Pulmonary artery endothelial cell (primary cell): ENCODE measurements at places on chromosomes 5 and 9. TPM values are rescaled to one million over a fixed set of nuclear protein-coding genes. Genes with fewer than 3 reads are reported as not detected.

DNA sequence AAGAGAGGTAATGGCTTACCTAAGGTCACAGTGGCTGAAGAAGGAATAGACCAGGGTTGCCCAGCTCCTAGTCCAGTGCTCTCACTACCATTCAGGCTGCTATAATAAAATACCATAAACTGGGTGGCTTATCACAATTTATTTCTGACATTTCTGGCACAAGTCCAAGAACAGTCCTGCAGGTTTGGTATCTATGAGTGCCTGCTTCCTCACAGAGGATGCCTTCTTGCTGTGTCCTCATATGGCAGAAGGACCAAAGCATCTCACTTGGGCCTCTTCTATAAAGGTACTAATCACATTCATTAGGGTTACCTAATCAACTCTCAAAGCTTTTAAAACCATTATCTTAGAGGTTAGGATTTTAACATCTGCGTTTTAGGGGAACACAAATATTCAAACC lies 17.2 kb downstream of the STARD4 start:
- DNase-seq: no peak

DNA sequence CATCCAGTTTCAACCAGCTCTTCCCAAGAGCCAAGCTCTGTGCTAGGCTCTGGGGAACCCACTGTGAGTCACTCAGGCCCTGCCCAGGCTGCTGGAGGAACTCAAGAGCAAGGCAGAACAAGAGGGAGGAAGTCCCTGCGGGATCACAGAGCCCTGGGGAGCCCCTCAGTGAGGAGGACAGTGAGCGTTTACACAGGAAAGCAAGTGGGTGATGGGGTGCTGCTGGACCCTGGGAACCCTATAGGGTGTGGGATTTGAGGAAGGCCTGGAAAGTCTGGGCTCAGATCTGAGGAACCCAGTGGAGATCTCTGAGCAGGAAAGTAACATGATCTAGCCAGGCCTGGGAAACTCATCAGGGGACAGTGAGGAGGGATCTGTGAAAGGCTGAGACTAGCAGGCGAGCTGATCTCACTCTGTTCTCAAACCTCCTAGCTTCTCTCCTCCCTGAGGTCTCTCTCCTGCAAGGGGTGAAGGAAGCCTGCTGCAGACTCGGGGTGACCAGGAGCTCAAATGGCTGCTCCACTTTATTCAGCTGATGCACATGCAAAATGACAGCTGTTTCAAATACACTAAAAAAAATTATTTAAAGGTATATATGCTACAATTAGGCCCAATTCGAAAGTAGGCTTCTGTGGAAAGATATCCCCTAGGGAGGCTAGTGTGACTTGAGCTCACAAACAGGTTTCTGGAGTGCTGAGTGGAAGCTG lies 70.0 kb downstream of the SHB start:
- DNase-seq: no peak

GRCh38 chr5:124420952-124421351 lies 325.5 kb downstream of the ZNF608 start:
- no peak for DNase-seq

The WHRN gene
- total RNA-seq: 0.14 and 0.20 TPM in 2 replicates

DNA sequence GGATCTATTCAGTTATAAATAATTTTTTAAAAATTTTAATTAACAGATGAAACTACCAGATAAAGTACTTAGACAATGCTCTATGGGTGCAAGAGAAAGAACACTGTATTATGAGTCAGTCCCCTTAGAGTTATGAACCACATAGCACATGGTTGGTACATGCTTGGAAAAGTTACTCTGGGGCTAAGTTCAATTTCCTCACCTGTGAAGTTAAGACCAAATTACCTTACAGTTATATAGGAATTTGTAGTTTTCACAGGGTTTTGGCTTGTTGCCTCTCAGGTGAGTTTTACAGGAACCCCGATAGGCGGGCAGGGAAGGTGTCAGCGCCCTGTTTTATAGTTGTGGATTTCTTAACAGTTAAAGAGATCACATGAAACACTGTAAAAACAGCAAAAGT lies 1.2 kb downstream of the PANK3 start:
- no peak for DNase-seq

DNA sequence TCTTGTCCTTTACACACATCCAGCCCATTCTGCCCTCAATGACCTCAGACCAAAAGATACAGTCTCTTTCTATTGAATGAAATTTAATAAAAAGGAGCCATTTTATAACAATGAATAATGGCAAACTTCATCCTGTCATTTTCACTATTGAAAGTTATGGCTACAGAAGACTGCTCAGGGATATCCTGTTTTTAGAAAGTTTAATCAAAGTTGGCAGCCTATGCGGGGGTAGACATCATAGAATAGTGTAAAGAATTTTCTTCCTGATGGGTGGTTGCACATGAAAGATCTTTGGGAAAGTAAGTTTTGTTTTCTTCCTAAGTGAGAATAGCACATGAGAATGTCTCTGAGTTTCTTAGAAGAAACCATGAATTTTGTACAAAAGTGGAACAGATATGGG lies 670.4 kb upstream of the CDH6 start:
- no peak for DNase-seq

DNA sequence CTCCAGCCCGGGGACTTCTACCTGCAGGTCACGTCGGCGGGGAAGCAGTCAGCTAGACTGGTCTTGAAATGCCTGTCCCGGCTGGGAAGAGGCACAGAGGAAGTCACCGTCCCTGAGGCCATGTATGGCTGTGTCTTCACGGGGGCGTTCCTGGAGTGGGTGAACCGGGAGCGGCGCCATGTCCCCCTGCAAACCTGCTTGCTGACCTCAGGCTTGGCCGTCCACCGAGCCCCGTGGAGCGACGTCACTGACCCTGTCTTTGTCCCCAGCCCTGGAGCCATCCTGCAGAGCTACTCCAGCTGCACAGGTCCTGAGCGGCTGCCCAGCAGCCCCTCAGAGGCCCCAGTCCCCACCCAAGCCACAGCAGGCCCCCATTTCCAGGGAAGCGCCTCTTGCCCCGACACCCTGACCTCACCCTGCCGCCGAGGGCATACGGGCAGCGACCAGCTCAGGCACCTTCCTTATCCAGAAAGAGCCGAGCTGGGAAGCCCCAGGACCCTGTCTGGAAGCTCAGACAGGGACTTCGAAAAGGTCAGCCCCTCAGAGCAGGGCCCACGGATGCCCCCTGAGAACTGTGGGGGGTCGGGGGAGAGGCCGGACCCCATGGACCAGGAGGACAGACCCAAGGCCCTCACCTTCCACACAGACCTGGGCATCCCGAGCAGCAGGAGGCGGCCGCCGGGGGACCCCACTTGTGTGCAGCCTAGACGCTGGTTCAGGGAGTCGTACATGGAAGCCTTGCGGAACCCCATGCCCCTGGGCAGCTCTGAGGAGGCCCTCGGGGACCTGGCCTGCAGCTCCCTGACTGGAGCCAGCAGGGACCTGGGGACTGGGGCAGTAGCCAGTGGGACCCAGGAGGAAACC lies 47.8 kb downstream of the PLEKHG4B start:
- DNase-seq: no peak

The INSL4 gene
- not detected in 2 replicates for total RNA-seq

DNA sequence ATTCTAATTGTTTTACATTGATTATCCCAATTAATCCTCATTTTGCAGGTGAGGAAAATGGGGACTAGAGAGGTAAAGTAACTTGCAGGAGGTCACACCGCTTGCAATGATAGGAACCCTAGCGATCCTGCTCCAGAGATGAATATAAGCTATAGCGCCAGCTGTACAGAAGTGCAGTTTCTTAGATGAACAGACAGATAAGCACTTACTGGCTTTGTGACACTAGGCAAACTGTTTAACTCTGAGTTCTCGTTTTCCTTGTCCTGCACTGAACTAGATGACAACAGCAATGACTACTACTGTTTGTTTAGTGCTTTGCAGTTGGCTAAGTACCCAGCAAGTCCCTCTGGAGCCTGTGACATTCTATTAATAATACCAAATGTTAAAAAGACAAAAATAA lies 11.1 kb downstream of the LHX6 start:
- no peak for DNase-seq

- no peak for DNase-seq
Observed at GRCh38 chr5:134142806-134143205, 28.3 kb downstream of the TCF7 start.

- DNase-seq: no peak
Observed at GRCh38 chr5:140869555-140869886, 764 bp downstream of the PCDHA11 start.

The GALNT12 gene
- 0.74 and 1.2 TPM in 2 replicates for total RNA-seq

DNA sequence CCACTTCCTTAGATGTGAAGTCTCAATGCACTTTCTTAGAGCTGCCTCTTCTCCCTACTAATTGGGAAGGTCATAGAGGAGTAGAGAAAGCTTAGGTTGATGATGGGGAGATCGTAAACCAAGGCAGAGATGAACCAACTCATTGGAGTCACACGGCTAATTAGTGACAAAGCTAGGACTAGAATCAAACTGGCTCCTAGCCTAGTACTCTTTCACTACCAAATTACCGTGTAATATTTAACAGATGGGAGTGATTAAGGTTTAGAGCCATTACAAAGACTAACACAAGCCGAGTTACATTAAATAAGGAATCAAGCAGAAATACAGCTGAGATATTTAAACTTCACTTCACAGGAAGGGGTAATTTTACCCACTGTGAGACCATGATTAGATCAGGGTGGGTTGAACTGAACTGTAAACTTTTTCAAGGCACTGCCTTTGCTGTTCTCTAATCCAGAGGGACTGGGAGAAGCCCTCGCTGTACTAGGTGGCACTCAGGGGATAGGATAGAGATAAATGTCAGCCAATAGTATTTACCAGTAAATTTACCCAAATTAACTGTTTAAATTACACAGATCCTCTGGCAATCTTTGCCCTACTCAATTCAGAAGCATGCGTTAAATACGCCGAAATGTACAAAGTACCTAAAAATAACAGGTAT lies 166.4 kb upstream of the PIK3R1 start:
- no peak for DNase-seq

- DNase-seq: no peak
Observed at GRCh38 chr9:132231019-132231701, 69.3 kb downstream of the NTNG2 start.

DNA sequence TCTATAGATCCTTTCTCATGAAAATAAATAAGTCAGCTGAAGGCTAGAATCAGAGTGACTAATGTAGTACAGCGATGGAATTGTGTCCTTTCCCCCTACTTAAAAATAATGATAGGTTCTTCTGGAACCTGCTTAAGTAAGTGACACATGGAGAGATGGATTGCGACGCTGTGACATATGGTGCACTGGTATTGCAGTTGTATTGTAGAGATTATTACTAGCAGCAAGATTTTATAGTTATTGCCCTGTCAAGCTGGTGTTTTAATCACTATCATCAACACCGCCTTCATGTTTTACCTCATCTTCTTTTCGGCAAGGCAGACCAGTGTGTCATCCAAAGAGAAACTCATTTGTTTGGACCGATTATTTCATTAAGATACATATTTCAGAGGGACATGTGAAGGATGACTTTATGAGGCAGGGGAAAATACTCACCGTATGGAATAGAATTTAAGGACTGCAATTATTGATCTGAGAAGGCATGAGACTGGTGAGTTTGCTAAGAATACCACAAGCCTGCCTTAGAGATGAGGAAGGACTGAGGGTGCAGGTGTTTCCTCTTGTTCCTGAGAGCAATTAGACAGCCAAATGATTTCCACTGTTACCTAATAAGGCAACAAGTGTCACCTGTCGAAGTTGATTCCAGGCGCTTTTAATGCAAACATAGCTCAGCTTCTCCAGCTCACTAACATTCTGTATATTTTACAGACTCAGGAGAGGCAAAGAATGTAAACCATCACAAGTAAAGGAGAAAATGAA lies 1855.5 kb downstream of the MAT2B start:
- DNase-seq: no peak

- DNase-seq: no peak
Observed at GRCh38 chr5:67426961-67427849, 230.6 kb upstream of the CD180 start.

DNA sequence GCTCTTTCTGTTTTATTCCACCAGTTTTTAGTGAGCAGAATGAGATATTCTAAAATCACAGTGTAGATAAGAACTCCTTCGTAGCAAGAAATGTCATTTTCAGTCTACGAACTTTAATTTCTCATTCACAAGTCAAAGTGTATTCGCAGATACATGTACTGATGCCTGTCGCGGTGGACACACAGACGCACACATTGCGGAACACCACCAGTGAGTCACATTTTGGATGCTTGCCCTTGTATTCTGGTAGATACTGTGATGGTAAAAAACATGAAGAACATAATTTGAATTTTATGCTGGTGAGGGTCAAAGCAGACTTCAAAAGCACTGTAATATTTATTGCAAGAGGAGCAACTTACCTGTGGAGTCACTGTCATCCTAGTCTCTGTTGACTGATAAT lies 4.7 kb upstream of the C9orf57 start:
- DNase-seq: no peak

DNA sequence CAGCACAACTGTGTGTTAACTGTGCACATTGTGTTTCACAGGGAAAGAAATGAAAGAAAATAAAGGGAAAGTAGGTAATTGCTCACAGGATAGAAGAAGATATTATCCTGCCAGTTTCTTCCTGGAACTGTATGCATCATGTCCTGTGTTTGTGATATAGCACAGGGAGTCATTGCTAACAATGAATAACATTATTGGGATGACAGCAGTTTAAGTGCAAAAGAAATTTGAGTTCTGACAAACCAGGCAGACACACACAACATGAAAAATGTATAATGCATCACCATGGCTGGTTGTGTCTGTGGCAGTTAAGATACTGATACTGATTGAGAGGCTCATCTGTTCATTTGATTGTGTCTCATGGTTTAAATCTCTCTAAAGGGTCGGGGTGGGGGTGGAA lies 145.4 kb downstream of the SPATA31D1 start:
- no peak for DNase-seq

GRCh38 chr5:78983601-78984438 lies 1.3 kb downstream of the ARSB start:
- no peak for DNase-seq

- DNase-seq: no peak
Observed at GRCh38 chr9:105447386-105447813, 434 bp upstream of the FSD1L start.

- DNase-seq: no peak
Observed at GRCh38 chr9:135343837-135344522, 135.6 kb upstream of the PPP1R26 start.

The HAVCR2 gene
- total RNA-seq: 0.07 TPM in 1 of 2 replicates, not detected in the other

The PCDHB3 gene
- total RNA-seq: 0.20 and 0.35 TPM in 2 replicates

The PSAT1 gene
- 26.6 and 30.7 TPM in 2 replicates for total RNA-seq

DNA sequence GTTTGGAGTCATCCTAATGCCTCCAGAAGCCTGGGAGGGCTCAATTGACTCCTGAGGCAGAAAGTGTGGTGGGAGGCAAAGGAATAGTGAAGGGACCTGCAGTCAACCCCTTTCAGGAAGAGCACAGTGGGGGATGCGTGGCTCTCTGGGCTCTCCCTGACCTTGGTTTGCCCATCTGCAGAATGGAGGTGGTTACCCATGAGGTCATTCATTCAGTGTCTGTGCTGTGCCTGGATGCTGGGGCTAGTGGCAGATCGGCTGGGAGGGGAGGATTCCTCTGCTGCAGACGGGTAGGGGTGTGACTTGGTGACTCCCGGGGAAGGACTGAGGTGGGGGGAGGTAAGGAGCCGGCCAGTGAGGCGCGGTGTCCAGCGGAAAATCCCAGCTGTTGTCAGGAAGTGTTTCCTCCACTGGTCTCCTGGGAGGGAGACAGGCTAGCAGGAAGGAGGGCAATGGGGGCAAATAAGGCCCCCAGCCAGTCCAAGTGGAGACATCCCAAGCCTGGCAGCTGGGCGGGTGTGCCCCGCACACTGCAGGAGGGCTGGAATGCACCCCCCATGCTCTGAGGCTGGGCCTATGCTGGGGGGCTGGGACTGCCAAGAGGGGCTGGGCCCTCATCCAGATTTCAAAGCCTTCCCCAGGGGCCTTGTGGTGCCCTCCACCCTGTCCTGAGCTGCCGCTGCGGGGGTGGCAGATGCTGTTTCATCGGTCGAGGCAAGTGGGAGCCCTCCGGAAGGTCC lies 10.9 kb downstream of the CXXC5 start:
- DNase-seq: no peak
